ENCODE measurements at places on chromosomes 13 and 19. TPM values are rescaled to one million over a fixed set of nuclear protein-coding genes. Genes with fewer than 3 reads are reported as not detected.

The C19orf67 gene
- total RNA-seq = not detected

DNA sequence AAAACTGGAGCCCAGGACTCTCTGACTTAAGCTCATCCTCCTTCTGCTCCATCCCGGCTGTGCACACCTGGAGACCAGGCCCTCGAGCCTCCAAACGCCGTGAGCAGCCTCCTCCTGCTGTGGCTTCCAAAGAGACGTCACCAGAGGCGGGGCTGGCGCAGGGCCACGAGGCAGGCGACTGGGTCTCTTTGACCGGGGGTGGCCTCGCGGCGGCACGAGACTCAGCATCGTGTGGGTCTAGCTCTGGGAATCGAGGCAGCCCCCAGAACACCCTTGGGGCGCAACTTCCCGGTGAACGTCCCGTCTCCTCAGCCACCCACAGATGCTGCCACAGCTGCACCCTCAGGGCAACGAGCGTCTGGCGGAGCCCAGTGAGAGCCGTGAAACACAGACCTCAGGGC lies 22.8 kb downstream of the RASA3 start:
- DNase-seq = peak; percentile 87
- no peak overlapping the region for H3K27ac ChIP-seq

- no peak for DNase-seq
- H3K4me3 ChIP-seq = no peak overlapping the region
- no peaks in the 10 kb centered on the region for H3K27me3 ChIP-seq
- H3K4me1 ChIP-seq = no peaks in the 10 kb centered on the region
- H3K36me3 ChIP-seq = no peaks in the 10 kb centered on the region
Measured at GRCh38 chr13:52994865-52995264, 33.7 kb upstream of the OLFM4 start.

- H3K4me3 ChIP-seq = peak overlapping the region; percentile 91
- H3K27ac ChIP-seq = peak overlapping the region; percentile 92
Measured at GRCh38 chr19:32404933-32405430, 588 bp upstream of the DPY19L3 start.

The LIN7B gene
- total RNA-seq = 7.9 TPM

DNA sequence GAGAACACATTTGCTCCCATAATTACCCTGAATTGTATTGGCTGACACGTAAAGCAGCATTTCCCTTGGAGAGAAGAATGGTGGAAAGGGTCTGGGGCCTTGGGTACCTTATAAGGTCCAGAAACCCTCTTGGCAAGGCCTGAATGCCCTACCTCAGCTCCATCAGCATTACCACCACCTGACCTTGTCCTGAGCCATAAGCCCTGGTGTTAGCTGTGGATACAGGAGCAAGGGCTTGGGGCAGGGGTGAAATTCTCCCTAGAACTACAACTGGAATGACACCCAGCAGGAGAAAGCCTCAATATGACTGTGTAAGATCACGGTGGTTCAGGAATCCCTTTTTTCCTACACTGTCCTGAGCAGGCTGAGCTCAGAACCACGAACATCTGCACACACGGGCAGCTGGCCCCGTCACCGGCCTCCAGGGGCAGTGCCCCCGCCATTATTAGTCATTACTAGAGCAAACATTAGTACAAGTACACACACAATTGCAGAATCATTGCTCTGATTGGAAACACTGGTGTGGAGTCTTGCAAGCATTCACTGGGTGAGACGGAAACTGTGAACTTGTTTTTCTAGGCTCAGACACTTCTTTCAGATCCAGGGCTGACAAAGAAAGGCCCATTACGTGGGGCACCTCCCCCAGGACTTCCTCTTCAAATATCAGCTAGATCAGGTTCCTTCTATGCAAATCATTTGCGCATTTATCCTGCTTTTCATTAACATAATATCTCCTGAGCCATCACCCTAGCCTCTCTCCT lies 26.8 kb upstream of the MTIF3 start:
- no peaks in the 10 kb centered on the region for H3K27me3 ChIP-seq
- no peak overlapping the region for H3K27ac ChIP-seq
- no peaks in the 10 kb centered on the region for H3K36me3 ChIP-seq
- peak; percentile 60 for DNase-seq

DNA sequence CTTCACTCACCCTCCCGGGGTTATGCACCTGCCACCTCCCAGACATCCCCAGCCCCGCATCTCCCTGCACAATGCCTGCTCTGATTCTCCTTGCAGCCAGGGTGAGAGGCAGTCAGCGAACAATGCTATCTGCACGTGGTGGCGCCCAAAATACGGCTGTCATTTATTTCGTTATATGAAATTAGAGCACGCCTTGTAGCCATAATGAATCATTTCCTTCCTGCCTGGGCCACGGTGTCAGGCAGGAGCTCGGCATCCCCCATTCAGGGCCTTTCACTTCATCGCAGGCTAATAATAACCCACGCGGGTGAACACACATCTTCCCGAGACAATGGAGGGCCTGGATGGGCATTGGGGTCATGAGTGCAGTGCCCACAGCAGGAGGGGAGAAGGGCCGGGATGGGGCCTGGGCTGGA lies 143.8 kb upstream of the ZNF507 start:
- H3K27me3 ChIP-seq = no peaks in the 10 kb centered on the region
- no peak for DNase-seq
- H3K4me3 ChIP-seq = no peak overlapping the region
- H3K27ac ChIP-seq = no peak overlapping the region
- peaks cover 7% of the 10 kb centered on the region for H3K4me1 ChIP-seq

GRCh38 chr13:99386911-99387788 lies 80.0 kb upstream of the GPR183 start:
- H3K36me3 ChIP-seq = peaks cover 21% of the 10 kb centered on the region
- no peaks in the 10 kb centered on the region for H3K4me1 ChIP-seq
- no peak overlapping the region for H3K27ac ChIP-seq
- no peaks in the 10 kb centered on the region for H3K27me3 ChIP-seq
- no peak overlapping the region for H3K4me3 ChIP-seq

GRCh38 chr13:112838842-112839117 lies 130.2 kb upstream of the MCF2L start:
- H3K4me1 ChIP-seq = no peaks in the 10 kb centered on the region
- H3K36me3 ChIP-seq = peaks cover 91% of the 10 kb centered on the region
- H3K4me3 ChIP-seq = no peak overlapping the region
- no peaks in the 10 kb centered on the region for H3K27me3 ChIP-seq
- DNase-seq = no peak
- no peak overlapping the region for H3K27ac ChIP-seq

The KCNJ14 gene
- 1.0 TPM for total RNA-seq

GRCh38 chr13:106393776-106394175 lies 141.7 kb downstream of the EFNB2 start:
- H3K4me3 ChIP-seq = no peak overlapping the region
- DNase-seq = no peak
- H3K4me1 ChIP-seq = peaks cover 8% of the 10 kb centered on the region
- no peak overlapping the region for H3K27ac ChIP-seq
- H3K36me3 ChIP-seq = no peaks in the 10 kb centered on the region

The TEX29 gene
- 1.2 TPM for total RNA-seq

- no peak overlapping the region for H3K27ac ChIP-seq
- H3K36me3 ChIP-seq = no peaks in the 10 kb centered on the region
- no peak for DNase-seq
Measured at GRCh38 chr13:30429721-30430694, 7.7 kb downstream of the UBE2L5 start.

DNA sequence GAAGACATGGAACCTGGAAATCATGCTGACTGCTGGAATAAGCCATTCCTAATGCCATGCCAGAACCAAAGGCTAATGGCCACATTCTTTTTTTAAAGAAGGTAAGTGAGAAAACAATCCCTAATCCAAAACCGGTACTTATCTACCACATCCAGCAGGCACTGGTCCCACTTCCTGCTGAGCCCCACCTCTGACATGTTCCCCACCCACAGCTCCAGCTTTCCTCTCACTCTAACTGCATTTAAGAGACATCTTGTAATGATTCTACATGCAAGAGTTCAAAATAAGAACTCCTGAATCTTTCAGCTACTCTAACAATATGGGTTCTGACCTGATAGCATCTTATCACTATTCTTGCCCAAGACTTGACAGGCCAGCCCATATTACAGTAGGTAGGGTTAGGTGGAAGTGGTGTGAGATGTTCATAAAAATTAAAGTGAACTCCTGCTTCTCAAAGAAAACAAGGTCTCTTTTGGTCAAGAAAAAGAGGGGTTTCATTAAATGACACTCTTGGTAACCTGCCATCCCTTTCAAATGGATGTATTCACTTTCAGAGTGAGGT lies 41.9 kb downstream of the N4BP2L2 start:
- no peak overlapping the region for H3K4me3 ChIP-seq
- no peak overlapping the region for H3K27ac ChIP-seq
- no peaks in the 10 kb centered on the region for H3K27me3 ChIP-seq
- H3K4me1 ChIP-seq = peaks cover 4% of the 10 kb centered on the region
- H3K36me3 ChIP-seq = no peaks in the 10 kb centered on the region

GRCh38 chr13:111906816-111907215 lies 160.1 kb upstream of the SOX1 start:
- no peaks in the 10 kb centered on the region for H3K36me3 ChIP-seq
- H3K4me1 ChIP-seq = no peaks in the 10 kb centered on the region
- no peak overlapping the region for H3K4me3 ChIP-seq
- no peak overlapping the region for H3K27ac ChIP-seq
- DNase-seq = peak; percentile 8
- no peaks in the 10 kb centered on the region for H3K27me3 ChIP-seq

DNA sequence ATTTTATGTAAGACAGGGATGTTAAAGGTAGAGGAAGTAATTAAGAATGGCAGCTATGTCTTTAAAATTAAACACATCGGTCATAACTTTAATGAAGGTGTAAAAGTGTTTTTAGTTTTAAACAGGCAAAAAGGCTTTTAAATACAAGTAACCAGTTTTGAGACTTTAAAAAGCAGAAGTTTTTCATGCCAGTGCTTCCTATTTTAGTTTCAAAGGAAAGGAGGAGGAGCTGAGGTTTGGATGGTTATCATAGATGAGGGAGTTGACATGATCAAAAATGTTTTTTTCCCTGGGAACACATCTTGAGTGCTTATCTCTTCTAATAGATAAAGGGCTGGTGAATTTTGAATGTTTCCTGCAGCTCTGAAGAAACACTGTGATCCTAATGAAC lies 42.9 kb downstream of the LRCH1 start:
- no peak for DNase-seq
- no peaks in the 10 kb centered on the region for H3K27me3 ChIP-seq
- H3K4me1 ChIP-seq = peaks cover 79% of the 10 kb centered on the region

The PSG6 gene
- not detected for total RNA-seq

The ZNF628 gene
- 13.6 TPM for total RNA-seq

The TNFRSF19 gene
- total RNA-seq = 16.7 TPM

The CD22 gene
- 17.9 TPM for total RNA-seq

The CLEC17A gene
- total RNA-seq = not detected

GRCh38 chr19:7953060-7953459 lies 9.6 kb upstream of the TIMM44 start:
- peaks cover 3% of the 10 kb centered on the region for H3K4me1 ChIP-seq
- no peaks in the 10 kb centered on the region for H3K27me3 ChIP-seq
- DNase-seq = no peak
- H3K36me3 ChIP-seq = no peaks in the 10 kb centered on the region

DNA sequence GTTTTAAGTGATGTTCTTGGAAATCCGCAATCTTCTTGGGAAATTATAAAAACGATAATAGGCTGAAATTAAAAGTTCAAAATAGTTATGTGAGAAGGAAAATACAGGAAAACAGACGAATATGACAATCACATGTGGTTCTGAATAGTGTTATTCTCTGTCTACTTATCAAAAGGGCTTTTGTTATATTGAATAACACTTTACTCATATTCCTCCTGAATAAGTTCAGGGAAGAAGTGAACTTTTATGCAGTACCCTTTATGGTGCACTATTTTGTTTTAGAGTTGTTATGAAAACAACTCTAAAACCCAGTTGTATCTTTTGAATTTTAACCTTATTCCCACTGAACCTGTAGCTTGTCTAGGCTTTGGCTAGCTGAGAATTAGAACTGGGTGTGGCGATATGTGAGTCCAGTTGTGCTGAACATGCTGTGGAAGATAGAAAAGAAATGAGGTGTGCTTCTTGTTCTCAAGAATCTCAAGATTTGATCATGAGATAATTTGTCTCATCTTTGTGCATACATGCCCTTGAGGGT lies 384.4 kb downstream of the LMO7 start:
- no peaks in the 10 kb centered on the region for H3K4me1 ChIP-seq
- no peaks in the 10 kb centered on the region for H3K27me3 ChIP-seq
- H3K27ac ChIP-seq = no peak overlapping the region
- no peak overlapping the region for H3K4me3 ChIP-seq
- DNase-seq = no peak

DNA sequence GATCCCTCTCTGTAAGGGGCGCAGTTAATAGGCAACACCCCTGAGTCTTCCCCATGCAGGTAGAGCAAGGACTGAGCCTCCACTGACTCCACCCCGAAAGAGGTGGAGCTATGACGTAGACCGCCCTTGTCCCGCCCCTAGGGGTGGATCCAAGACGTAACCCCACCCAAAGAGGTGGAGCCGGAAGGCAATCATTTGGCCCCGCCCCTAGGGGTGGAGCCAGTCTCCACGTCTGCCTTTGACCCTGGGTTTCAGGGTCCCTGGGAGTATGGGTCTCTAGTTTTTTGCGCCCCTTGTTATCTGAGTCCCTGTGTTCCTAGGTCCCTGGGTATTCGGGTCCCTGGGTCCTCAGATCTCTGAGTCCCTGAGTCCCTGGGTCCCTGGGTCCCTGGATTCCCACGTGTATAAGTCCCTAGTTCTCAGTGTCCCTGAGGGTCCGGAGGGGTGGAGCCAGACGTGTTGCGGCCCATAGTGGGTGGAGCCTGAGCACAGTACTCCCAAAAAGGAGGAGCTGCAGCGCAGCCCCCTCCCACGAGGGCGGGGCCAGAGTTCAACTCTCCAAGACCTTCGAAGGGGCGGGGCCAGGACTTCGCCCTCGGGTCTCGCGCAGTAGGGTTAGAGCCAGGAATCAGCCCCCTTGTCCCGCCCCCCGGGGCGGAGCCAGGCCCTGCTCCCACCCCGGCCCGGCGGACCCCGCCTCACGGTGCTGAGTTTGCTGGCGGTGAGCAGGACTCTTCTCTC lies 5.3 kb downstream of the DENND1C start:
- peaks cover 7% of the 10 kb centered on the region for H3K36me3 ChIP-seq
- H3K27ac ChIP-seq = no peak overlapping the region
- peak; percentile 94 for DNase-seq
- H3K27me3 ChIP-seq = no peaks in the 10 kb centered on the region

DNA sequence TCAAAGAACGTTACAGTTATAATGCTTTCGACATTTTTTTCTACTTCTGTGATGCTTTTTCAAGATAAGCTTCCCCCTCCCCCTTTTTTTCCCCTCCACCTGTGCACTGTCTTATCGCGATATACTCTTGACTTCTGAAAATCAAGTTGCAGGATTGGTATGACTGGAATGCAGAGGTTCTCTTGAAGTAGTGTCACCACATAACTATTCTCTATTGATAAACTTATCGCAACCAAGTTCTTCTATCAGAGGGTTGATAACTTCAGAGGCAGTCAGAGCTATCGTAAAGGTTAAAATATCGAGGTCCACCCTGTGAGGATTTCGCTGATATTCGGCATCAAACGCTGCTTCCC lies 820 bp downstream of the EID2 start:
- no peaks in the 10 kb centered on the region for H3K36me3 ChIP-seq
- peaks cover 12% of the 10 kb centered on the region for H3K4me1 ChIP-seq

GRCh38 chr13:65133094-65133493 lies 2097.0 kb downstream of the PCDH9 start:
- no peaks in the 10 kb centered on the region for H3K36me3 ChIP-seq
- H3K27me3 ChIP-seq = no peaks in the 10 kb centered on the region

Measured in upper lobe of left lung (tissue), 6 donors.